Ammon's horn (tissue), 1 donor: ENCODE measurements at places on chromosomes 5 and 9.

DNA sequence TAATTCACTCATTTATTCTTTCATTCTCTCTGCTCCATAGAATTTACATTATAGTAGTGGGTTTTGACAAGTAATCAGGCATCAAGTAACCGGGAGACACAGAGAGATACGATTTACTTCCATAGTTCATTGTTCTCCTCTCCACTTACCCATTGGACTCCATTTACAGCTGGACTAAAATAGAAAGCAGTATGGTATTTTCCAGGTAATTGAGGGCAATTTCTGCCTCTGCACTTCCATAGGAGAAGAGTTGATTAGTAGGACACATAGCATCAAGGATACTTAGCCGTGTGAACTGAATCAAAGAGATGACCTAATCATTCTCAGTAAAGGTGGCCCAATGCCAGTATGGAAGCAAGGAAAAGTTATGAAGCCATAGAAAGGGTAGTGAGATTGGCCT lies 244.4 kb downstream of the COX7C start:
- DNase-seq = no peak

- DNase-seq = peak; percentile 64
These were observed 9.1 kb upstream of the DNAJC25 start for GRCh38 chr9:111621895-111622480.

GRCh38 chr5:50958852-50959457 lies 292.5 kb downstream of the PARP8 start:
- peak; percentile 70 for DNase-seq

DNA sequence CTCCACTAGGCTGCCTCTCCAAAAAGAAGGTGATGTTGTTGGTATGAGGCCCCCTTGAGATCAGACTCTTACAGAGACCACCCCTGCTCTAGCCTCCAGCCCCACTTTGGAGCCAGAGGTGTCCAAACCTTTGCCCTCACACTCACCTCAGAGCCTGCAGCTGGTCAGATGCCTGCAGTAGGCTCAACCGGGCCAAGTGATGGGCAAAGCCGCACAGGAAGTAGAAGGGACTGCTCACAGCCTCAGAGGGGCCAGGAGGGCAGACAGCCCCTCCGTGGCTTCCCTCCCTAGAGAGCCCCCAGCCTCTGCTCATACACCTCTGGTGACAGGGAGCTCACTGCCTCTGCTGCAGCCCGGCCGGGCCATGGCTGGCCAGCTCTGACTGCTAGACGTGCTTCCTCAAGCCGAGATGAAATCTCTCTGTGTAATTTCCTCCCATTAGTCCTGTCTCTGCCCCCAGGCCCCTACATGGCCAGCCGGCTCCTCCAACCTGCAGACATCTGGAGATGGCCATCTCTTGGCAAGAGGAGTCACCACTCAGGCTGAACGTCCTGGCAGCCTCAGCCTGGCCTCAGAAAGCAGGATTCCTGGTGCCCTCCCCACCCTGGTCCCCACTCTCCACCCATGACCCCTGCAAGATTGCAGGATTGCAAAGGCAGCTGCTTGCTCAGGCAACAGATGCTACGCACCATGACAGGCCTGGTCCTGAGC lies 7.3 kb upstream of the TCF7 start:
- DNase-seq = no peak

- DNase-seq = no peak
These were observed 39.4 kb downstream of the SUSD1 start for GRCh38 chr9:112135706-112136105.

DNA sequence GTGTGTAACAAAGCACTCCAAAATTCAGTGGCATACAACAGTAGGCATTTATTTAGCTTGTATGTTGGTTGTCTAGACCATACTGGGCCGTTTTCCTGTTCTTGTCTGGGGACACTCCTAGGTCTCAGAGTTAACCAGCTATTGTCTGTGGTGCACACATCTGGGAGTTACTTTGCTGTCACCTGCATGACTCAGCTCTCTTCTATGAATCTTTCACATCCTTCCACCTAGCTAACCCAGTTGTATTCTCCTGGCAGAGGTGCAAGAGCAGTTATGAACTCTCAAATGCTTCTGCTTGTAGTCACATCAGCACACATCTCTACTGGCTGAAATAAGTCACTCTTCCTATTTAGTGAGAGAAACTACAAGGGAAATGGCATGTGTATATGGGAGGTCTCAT lies 138.1 kb downstream of the BAAT start:
- DNase-seq = no peak
